Pulmonary artery endothelial cell (primary cell): ENCODE measurements at places on chromosomes 3 and 15.

DNA sequence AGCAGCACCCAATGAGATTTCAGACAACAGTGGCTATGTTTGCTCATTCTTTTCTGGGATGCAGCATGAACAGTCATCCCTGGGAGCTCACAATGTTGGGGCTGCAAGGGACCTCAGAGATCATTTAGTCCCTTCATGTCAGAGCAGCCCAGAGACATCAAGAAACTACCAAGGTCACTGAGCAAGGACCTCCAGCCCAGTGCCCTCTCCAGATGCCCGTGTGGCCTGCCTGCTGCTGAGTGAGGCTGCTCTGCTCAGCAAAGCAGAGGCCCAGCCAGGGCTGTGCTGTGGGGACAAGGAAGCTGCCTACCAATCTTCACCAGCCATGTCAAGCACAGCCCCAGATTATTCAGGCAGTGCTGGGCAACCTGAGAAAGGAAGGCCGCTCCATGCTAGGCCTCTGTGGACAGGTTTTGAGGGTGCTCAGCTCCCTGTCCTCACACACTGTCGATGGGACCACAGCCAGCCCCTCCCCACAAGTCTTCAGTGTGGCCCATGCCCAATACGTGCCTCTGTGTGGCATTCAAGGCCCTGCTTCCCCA, 99.7 kb downstream of the DAPK2 start:
- DNase-seq, result no peak

GRCh38 chr3:160100610-160101009, 112.0 kb downstream of the IL12A start:
- no peak for DNase-seq

- DNase-seq, result no peak
Measured at GRCh38 chr15:66820481-66821176, 118.6 kb downstream of the SMAD6 start.

DNA sequence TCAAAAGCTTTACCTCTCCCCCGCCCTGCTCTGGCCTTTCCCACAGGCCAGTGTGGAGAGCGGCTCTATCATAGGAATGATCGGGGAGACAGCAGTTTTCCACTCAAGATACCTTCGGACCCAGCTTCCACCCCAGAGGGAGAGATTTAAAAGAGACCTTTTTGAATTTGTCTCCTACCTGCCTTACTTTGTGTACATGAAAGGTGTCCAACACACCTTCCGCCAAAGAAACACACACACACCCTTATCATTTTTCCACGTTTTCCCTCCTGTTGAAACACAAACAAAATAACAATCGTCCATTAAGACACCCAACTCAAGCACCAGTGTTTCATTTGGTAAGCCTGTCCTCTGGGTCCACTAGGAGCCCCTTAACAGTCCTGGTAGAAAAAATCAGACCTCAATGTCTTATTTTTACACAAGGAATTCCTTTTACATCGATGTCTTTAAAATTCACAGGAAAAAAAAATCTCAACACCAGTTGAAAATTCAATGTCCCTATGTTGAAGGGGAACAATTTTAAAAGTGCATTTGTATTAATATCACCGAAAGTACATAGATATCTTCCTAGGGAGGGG, 4.0 kb downstream of the HES1 start:
- no peak for DNase-seq

GRCh38 chr3:70980646-70981170, 602.8 kb downstream of the FOXP1 start:
- no peak for DNase-seq

- DNase-seq, result no peak
Measured at GRCh38 chr15:70099967-70100473, 2.3 kb upstream of the TLE3 start.

DNA sequence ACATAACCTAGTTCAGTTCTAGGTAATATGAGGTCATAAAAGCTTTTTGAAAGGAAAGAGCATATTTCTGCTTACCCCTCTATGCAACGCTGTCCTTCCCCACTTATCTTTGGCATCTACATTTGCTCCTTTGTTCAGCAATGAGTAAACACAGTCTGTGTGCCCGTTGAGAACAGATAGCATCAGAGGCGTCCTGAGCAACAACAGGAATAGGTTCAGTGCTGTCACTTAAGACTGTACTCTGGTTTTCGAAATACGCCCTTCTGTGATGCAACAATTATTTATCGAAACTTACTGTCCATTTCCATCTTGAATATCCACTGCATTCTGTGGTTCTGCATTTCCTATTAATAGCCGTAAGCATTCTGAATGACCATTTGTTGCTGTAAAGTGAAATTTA, 84.4 kb downstream of the BTD start:
- no peak for DNase-seq

- no peak for DNase-seq
Measured at GRCh38 chr3:9474482-9474881, 77.1 kb downstream of the SETD5 start.

DNA sequence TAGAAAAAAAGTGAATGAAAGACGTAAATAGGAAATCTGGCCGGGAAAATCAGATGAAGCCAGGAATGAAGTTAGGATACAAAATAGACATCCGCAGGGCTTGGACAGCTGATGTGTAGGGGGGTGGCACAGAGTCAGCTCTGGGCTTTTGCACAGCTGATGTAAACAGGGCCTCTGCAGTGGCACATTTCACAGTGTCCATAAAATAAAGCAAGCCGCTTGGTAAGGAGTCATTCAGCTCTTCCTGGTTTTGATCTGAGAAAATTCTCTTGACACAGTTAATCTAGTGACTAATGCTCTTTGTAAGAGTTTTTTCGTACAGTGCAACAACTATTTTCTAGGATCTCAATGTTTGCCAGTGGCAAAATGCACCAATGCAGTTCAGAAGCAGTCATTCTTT, 153.3 kb downstream of the USP13 start:
- DNase-seq, result no peak

DNA sequence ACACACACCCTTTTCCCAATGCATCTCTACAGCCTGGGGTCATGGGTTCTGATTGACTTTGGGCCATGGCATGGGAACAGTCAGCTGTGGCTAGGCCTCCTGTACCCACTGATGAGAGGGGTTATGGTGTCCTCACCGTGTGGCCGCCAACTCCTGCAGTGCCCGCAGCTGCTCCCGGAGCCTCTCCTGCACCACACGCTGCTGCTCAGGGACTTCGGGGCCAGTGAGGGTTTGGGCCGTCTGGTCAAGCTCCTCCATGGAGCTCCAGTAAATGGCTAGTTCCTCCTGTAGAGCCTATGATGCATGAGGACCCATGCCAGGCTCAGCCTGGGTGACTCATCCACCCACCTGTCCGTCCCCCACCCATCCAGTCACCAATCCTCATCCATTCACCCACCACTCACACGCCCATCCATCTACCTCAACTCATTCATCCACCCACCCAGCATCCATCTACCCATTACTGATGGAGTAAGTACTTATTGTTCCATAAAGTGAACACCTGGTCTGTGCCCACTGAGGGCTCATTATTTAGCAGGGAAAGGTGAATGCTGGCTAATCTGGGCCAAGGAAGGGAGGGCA, 21.6 kb downstream of the SPTBN5 start:
- DNase-seq, result no peak

DNA sequence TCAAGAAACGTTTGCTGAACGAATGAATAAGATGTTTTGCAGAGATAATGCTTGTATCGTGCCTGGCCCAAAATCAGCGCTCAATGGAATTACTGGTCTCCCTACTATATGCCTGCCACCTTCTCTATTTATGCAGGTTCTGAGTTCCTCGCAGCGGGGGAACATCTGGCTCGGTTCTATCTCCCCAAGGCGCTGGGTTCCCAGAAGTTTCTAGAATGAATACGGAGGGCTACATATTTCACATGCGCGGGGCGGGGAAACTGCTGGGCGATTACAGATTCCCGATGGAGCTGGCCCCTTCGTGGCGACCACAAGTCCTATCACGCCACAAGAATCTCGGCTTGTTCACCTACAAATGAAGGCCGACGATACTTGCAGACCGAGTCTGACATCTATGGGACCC, 411 bp upstream of the EIF2B5 start:
- no peak for DNase-seq
